ENCODE measurements at places on chromosomes 5 and 9. TPM values are rescaled to one million over a fixed set of nuclear protein-coding genes. Genes with fewer than 3 reads are reported as not detected.

The PCDHB8 gene
- 0.60 TPM for total RNA-seq

DNA sequence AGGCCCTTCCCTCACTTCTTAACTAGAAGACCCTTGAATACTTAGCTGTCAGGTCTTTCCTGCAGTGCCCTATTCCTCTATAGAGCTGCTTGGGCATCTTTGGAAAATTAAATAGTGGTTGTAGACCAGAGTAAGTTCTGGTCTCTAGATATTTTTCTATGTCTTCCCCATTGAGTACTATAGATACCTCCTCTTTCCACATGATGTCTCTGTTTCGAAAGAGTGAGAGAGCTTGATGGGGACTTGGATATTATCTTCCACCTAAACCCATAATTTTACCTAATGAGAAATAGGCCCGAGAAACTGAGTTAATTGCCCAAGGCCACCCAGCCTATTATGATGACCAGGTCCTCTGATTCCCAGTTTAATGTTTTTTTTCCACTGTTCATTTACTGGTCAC is 40.2 kb downstream of the SPEF2 start:
- no peaks in the 10 kb centered on the region for H3K27me3 ChIP-seq
- no peaks in the 10 kb centered on the region for H3K4me1 ChIP-seq
- H3K27ac ChIP-seq = no peak overlapping the region

DNA sequence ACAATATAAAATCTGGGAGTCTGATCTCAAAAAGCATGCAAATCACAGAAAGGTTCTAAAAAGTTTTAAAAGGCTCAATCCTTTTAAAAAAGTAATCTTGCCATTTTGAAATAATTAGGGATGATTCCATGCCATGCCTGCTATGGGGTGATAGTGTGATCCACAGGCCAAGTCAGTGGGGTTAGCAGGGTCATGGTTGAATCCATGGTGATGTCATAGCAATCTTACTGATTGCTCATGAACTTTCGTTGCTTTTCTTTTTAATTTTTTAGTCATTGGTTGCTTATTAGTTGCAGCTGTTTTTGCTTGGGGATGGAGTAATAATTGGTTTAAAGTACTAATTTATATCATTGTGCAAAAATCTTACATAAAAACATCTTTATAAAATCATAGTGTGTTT is 485.0 kb downstream of the ENC1 start:
- no peaks in the 10 kb centered on the region for H3K4me1 ChIP-seq
- H3K36me3 ChIP-seq = no peaks in the 10 kb centered on the region
- no peaks in the 10 kb centered on the region for H3K27me3 ChIP-seq
- DNase-seq = no peak

DNA sequence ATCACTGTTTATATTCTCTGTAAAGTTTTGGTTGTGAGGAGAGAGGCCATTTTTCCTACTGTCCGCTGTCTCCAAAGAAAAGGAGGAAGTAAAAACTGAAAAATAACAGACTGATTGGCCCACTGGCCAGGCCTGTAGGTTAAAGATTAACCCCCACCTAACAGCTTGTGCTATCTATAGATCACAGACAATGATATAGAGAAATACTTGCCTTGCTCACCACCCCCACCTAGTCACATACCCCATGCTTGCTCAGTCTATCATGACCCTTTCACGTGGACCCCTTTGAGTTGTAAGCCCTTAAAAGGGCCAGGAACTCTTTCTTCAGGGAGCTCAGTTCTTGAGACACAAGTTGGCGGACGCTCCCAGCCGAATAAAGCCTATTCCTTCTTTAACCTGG is 357.4 kb downstream of the PRDM9 start:
- DNase-seq = no peak
- H3K36me3 ChIP-seq = no peaks in the 10 kb centered on the region
- no peak overlapping the region for H3K4me3 ChIP-seq
- H3K4me1 ChIP-seq = no peaks in the 10 kb centered on the region

DNA sequence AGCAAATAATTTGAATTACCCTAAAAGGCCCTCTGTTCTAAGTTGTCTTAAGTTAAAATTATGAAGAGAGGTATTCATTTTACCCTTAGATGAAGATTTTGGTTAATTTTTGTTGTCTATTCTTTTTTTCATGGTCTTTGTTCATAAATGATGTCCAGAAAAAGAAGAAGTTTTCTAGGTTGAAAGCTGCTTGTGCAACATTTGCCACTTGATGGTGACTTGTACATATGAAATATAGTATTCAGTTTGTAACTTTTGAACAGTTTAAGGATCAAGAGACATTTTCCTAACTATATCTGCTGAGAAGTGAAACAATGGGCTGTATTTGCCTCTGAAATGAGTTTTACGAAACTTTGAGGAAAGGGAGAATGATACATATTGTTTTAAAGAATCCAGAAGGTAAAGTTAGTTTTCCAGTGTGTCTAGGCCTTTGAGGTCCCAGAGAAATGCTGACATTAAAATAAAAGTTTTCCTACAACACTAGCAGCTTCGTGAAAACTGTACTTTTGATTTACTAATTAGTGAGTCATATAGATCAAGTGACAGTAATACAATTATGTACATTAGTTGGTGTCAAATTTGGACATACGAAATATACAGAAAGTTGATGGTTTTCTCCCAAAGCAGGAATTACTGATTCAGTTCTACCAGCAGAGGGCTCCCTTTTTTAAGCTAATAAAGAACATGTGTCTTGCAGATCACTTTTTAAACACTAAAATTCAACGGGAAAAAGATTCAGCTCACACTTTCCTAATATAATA is 70.5 kb downstream of the PIK3R1 start:
- H3K27me3 ChIP-seq = no peaks in the 10 kb centered on the region
- no peak overlapping the region for H3K4me3 ChIP-seq
- no peaks in the 10 kb centered on the region for H3K36me3 ChIP-seq
- peak overlapping the region; percentile 93 for H3K27ac ChIP-seq
- H3K4me1 ChIP-seq = peaks cover 10% of the 10 kb centered on the region

The LECT2 gene
- total RNA-seq = not detected

DNA sequence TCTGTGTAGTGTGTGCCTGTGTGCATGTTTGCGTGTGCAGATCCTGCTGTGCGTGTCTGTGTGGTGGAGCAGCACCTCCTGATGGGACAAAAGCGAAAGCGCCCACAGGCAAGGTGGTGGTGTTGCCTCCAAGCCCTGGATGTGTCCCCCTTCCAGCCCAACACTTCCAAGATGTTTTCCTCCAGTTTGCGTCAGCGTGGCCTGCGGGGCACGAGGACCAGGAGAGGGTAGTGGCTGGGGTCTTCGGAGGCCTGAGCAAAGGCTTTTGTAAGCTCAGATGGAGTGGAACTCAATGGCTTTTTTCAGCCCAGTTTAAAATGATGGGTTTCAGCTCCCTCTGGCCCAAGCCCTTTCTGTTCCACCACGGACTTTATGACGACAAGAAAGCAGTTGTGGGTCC is 209.5 kb downstream of the IRX2 start:
- no peaks in the 10 kb centered on the region for H3K4me1 ChIP-seq
- H3K36me3 ChIP-seq = no peaks in the 10 kb centered on the region
- H3K4me3 ChIP-seq = no peak overlapping the region
- no peak overlapping the region for H3K27ac ChIP-seq
- H3K27me3 ChIP-seq = no peaks in the 10 kb centered on the region

The ANKRD34B gene
- not detected for total RNA-seq

The C8G gene
- 1.2 TPM for total RNA-seq

GRCh38 chr5:69078921-69079540 is 14.8 kb upstream of the SLC30A5 start:
- H3K27me3 ChIP-seq = no peaks in the 10 kb centered on the region
- no peak for DNase-seq
- H3K27ac ChIP-seq = no peak overlapping the region
- no peaks in the 10 kb centered on the region for H3K36me3 ChIP-seq
- H3K4me3 ChIP-seq = no peak overlapping the region
- no peaks in the 10 kb centered on the region for H3K4me1 ChIP-seq

GRCh38 chr9:109886617-109887016 is 106.6 kb downstream of the PALM2AKAP2 start:
- H3K4me1 ChIP-seq = peaks cover 39% of the 10 kb centered on the region
- peaks cover 6% of the 10 kb centered on the region for H3K36me3 ChIP-seq
- no peak for DNase-seq
- H3K27ac ChIP-seq = peak overlapping the region; percentile 46
- H3K27me3 ChIP-seq = no peaks in the 10 kb centered on the region

- DNase-seq = no peak
- no peaks in the 10 kb centered on the region for H3K4me1 ChIP-seq
- H3K36me3 ChIP-seq = no peaks in the 10 kb centered on the region
- H3K27ac ChIP-seq = no peak overlapping the region
- no peak overlapping the region for H3K4me3 ChIP-seq
- no peaks in the 10 kb centered on the region for H3K27me3 ChIP-seq
Observed at GRCh38 chr9:12988258-12988657, 213.4 kb downstream of the LURAP1L start.

- no peaks in the 10 kb centered on the region for H3K36me3 ChIP-seq
- H3K27ac ChIP-seq = no peak overlapping the region
- no peak overlapping the region for H3K4me3 ChIP-seq
- peaks cover 45% of the 10 kb centered on the region for H3K27me3 ChIP-seq
- no peak for DNase-seq
Observed at GRCh38 chr9:123368023-123368422, 12.0 kb downstream of the CRB2 start.

GRCh38 chr9:120932086-120932823 is 5.7 kb upstream of the TRAF1 start:
- no peaks in the 10 kb centered on the region for H3K27me3 ChIP-seq
- peaks cover 95% of the 10 kb centered on the region for H3K4me1 ChIP-seq
- no peak for DNase-seq

The PCDHGA11 gene
- total RNA-seq = 3.3 TPM

DNA sequence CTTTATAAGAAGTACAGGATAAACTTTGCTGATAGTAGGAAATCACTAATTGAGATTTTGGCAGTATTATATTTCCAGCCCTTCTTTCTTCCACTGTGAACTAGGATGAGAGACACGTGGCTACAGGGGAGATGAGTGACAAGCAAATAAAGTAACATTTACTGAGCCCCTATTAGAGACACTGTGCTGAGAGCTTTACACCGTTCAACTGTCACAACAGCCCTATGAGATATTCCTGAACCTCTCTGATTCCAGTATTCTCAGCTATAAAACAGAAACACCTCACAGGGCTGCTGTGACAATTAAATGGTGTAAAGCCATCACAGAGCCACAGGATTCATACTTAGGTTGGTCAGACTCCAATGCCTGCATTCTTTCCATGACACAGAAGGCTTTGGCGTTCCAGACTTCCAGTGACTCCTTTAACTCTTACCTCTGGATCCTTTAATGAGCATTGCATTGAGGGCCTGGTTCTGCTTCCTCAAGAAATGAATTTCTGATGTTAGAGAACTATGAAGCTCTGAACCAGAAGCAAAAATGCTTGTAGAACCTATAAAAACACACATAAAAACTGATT is 169.0 kb downstream of the CDK5RAP2 start:
- peaks cover 20% of the 10 kb centered on the region for H3K4me1 ChIP-seq
- H3K27me3 ChIP-seq = no peaks in the 10 kb centered on the region
- no peak overlapping the region for H3K4me3 ChIP-seq
- H3K27ac ChIP-seq = no peak overlapping the region

The COL15A1 gene
- 64.8 TPM for total RNA-seq

DNA sequence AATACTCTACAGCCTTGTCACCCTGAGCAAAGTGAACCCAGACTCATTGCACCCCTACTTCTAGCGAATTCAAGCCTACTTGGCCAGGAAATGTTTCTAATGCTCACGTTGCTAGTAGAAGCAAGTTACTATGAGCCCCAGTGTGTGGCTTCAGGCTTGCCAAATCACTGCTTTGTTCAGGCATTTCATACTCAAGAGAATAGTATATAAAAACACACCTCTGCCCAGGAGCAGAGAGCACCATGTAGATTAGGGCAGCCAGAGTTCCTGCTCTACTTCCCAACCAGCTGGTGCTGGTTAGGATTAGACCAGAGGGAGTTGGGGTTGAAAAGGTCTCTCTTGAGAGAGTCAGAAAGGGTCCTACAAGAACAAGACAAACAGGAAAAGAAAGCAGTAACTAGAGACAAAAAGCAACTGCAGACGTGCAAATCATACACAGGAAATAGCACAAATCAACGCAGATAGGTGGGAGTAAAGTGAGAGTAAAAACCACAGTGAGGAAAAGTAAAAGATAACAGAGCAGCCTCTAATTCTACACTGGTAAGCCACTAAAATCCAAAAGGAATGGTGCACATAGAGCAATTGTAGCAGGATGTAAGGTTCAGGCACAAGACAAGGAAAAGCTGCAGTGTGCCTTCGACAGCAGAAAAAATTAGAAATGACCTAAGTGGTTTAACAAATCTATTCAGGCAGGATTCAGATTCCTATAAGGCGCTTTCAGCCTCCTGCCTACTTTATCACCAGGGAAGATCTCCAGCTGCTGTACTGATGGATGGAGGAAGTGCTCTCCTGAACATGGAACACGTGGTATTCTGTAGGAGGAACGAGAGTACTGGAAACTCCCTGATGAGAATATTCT is 49.6 kb upstream of the KIF2A start:
- peaks cover 11% of the 10 kb centered on the region for H3K4me1 ChIP-seq
- H3K36me3 ChIP-seq = no peaks in the 10 kb centered on the region
- no peak overlapping the region for H3K4me3 ChIP-seq
- no peak for DNase-seq

DNA sequence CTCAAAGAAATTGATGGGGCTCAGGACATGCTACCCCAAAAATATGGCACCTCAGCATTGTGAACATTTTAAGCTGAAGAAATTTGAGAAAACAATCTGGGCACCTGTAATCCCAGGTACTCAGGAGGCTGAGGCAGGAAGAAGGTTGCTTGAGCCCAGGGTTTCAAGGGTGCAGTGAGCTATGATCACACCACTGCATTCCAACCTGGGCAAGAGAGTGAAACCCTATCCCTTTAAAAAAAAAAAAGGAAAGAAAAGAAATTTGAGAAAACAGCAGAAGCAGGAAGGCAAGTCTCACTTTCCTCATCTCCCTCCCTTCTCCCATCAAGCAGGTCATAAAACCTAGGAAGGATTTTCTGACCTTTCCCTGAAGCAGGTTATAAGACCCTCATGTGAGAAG is 23.6 kb downstream of the TPD52L3 start:
- no peak overlapping the region for H3K27ac ChIP-seq
- H3K4me3 ChIP-seq = no peak overlapping the region
- H3K4me1 ChIP-seq = no peaks in the 10 kb centered on the region
- no peaks in the 10 kb centered on the region for H3K36me3 ChIP-seq
- DNase-seq = no peak

The MLANA gene
- total RNA-seq = not detected

GRCh38 chr9:136243631-136244030 is 2.0 kb downstream of the QSOX2 start:
- no peak overlapping the region for H3K4me3 ChIP-seq
- no peaks in the 10 kb centered on the region for H3K27me3 ChIP-seq
- peaks cover 47% of the 10 kb centered on the region for H3K4me1 ChIP-seq

- H3K27ac ChIP-seq = peak overlapping the region; percentile 36
- H3K4me1 ChIP-seq = no peaks in the 10 kb centered on the region
- no peaks in the 10 kb centered on the region for H3K36me3 ChIP-seq
- no peak overlapping the region for H3K4me3 ChIP-seq
- no peaks in the 10 kb centered on the region for H3K27me3 ChIP-seq
Observed at GRCh38 chr5:91235271-91235694, 147.8 kb downstream of the ARRDC3 start.

The ARHGEF37 gene
- total RNA-seq = 31.8 TPM

GRCh38 chr5:10063997-10064396 is 185.7 kb downstream of the ATPSCKMT start:
- H3K27me3 ChIP-seq = no peaks in the 10 kb centered on the region
- H3K36me3 ChIP-seq = no peaks in the 10 kb centered on the region
- no peaks in the 10 kb centered on the region for H3K4me1 ChIP-seq
- DNase-seq = no peak
